ENCODE measurements at places on chromosomes 12 and 14.

- no peak for DNase-seq
These were observed 8.4 kb downstream of the HOXC8 start for GRCh38 chr12:54017027-54017788.

DNA sequence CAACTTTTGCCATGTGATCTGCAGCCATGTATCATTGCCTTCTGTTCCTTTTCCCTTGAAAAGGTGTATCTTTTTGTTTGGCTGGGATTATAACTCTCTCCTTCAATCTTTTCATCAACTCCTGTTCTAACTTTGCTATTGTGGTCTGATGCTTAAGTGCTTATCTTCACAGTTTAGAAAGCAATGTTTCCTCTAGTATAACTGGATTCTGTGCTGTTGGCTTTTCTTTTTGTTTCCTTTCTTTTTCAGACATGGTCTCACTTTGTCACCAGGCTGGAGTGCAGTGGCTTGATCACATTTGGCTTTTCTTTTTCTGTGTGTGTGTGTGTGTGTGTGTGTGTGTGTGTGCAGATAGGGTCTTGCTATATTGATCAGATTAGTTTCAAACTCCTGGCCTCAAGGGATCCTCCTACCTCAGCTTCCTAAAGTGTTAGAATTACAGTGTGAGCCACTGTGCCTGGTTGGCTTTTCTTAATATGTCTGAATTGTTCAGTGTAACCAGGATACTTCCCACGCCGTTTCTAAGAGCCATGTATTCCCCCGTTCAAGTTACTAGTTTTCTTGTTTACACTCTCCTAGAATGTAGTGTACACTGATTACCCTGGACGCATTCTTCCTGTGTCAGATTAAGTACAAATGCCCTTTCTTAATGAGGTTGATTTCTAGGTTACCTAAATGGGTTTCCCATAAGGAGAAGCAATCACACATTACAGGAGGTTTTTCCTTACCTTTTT, 35.5 kb downstream of the JAG2 start:
- DNase-seq: no peak

- DNase-seq: no peak
These were observed 83.8 kb downstream of the SLC38A6 start for GRCh38 chr14:61064856-61065255.

DNA sequence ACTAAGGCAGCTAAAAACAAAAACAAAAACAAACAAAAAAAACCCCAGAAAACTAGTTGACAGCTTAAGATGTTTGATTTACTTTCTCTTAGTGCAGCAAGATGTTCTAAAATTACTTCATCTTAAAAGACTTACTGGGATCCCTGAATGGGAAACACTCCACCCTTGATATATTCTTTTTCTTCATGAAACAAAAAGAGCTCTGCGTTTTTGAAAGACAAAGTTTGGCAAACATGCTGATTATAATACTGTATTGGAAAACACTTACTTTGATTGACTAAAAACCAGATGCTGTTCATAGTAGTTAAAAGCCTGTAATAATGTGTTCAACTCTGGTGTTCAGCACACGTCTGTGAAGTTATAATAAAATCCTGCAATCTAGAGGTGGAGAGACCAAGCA, 136.8 kb downstream of the SRGAP1 start:
- no peak for DNase-seq

DNA sequence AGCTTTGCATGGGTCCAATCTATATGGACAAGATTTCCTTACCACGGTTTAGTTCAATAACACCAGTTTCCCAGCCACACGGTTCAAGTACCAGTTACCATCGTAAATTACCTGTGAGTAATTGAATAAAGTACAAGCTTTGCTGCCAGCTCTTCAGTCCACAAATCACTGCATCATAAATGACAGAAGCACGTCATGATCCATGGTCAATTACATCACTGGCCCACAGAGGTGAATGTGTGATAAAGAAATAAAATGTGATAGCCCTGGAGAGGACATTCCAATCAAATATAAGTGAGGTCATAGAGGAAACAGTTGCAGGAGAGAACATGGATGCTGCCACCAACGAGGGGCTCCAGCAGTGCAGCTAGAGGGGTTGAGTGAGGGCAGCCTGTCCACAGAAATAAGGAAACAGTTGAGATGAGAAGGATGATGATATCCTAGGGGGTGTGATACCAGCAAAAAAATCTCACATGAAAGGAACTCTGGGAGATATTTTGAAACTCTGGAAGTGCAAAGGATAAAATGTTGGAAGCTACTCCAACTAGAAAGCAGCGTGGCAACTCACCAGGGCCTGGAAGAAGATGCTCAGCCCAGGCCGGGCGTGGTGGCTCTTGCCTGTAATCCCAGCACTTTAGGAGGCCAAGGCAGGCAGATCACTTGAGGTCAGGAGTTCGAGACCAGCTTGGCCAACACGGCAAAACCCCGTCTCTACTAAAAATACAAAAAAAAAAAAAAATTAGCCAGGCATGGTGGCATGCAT, 5.8 kb upstream of the DYNC1H1 start:
- DNase-seq: no peak

DNA sequence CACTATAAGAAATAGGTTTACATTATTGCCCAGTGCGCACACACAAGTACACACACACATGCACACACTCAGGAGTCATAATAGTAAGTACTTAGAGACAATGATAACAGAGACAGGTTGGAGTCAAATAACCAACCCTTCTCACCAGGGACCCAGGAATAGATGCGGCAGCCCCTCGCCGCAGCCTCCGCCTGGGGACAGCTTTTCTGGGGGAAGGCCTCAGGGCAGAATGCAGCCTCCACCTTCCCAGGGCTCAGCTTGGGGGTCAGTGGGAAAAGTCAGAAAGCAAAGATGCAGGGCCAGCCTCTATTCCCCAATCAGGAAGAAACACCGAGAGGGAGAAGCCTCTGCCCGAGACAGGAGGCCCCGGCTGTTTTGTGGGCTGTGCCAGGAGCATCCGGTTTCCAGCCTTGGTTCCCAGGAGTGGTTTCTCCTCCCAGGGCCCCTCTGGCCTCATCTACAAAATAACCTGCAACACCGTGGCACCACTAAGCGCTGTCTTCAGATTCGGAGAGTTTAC, 23.4 kb upstream of the EIF5 start:
- no peak for DNase-seq

- no peak for DNase-seq
These were observed 9.9 kb downstream of the STAB2 start for GRCh38 chr12:103596981-103597380.

GRCh38 chr12:71164568-71165197, 6.9 kb upstream of the TSPAN8 start:
- no peak for DNase-seq

DNA sequence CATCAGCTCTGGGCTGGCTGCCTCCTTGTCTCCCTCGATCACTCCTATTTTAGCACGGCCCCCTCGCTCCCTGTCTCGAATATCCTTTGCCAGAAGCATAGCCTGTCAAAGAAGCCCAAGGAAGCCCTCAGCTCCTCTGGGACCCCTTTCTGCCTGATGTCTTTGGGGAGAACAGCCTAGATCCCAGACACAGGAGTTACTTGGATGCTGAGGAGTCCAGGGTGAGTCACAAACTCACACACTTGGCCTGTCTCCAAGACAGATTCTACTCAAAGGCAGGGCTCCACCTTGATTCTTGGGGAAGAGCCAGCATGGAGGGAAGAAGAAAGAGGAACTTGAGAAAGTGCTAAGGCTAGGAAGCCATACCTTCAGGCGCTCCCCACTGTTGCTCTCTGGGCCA, 8.1 kb downstream of the AVIL start:
- no peak for DNase-seq

GRCh38 chr14:59316151-59316830, 127.8 kb downstream of the DAAM1 start:
- DNase-seq: no peak

DNA sequence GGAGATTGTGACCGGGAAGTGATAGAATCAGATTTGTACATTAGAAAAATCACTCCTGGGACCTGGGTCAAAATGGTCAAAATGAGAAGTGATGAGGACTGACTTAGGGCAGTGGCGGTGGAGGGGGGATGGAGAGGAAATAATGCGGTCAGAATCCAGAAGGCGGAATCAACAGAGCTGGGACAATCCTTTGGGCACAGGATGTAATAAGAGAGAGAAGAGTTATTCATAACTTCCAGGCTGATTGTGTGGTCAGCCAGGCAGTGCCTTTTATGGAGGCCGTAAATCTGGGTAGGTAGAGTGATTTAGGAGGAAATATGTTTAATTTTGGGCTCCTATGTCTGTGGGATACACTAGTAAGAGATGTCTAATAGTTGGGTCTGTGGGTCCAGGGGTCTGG, 21.6 kb downstream of the FBXL14 start:
- DNase-seq: no peak

- no peak for DNase-seq
These were observed 9.5 kb downstream of the CEP290 start for GRCh38 chr12:88132392-88132791.

DNA sequence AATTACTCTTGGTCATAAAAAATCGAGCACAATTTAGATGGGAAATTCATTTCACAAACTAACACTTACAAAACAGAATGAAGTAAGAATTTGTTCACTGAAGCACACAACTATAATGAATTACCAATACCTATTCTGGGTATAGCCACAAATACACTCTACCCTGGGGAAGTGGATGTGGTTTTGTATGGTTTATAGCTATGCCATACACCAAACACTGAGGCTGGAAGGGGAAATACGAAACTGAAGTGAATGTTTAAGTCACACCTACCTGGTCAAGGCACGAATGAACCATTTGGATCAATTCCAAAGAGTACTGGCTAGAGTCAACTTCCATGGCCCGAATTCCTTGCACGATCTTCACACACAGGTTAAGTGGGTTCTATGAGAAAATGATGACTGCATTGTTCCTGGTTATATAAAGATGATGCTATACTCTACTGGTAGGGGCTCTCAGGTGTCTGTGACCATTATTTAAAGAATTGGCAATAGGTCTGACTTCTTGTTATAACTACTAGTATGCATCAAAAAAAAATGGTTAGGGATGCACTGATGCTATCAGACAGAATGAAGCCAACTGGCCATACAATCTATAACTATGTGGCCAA, 12.8 kb downstream of the NEK9 start:
- DNase-seq: no peak

DNA sequence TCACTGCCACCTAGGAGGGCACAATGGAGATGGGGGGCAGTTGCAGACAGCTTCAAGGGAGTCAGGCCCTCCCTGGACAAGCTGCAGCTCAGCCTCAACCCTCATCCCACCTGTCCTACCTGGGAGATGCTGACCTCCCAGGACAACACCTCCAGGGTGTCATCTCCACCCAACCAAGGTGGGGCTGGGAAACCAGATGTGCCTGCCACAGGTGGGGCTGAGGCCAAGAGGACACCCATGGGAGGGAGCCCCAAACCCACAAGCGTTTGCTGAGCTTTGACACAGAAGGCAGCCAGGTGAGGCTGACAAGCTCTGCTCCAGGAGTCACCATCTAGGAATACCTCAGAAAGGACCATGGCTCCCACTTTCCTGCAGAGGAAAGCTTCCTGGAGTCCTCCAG, 31.5 kb downstream of the ZFP36L1 start:
- no peak for DNase-seq

- no peak for DNase-seq
These were observed 206.8 kb upstream of the BCL2L14 start for GRCh38 chr12:11863988-11864387.

DNA sequence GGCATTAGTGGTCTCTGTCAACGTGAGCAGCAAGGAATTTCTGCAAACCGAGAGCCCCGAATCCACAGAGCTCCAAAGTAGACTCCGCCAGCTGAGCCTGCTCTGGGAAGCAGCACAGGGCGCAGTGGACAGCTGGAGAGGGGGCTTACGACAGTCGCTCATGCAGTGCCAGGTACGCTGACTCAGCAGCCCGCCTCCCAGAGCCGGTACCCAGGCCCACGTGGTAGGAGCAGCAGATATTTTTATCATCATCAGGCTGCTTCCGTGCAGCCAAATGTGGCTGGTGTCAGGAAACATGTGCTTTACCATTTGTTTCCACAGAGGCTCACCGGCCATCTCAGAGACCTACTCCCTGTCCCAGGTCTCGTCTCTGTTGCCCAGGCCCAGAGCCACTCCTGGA, 73.7 kb downstream of the ESR2 start:
- DNase-seq: no peak

- DNase-seq: no peak
These were observed 21.4 kb downstream of the SYNE3 start for GRCh38 chr14:95495076-95495475.

GRCh38 chr12:89162589-89163261, 189.6 kb downstream of the DUSP6 start:
- DNase-seq: no peak

DNA sequence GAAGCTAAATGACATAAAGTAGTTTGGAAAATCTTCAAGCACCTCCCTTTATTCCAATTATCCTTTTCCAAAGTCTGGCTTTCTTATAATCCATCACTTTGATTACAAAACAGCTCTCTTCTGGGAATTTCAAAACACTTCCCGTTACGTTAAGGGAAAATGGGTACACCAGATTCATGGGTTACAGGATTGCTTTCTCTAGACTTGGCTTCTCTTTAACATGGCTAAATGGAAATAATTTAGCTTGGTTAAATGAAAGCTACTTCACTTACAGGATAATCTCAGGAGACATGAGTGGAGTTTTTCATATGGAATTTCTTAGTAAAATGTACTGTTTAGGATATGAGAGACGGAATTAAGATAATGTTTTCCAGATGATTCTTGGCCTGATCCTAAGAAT, 14.7 kb downstream of the GSTZ1 start:
- DNase-seq: no peak

DNA sequence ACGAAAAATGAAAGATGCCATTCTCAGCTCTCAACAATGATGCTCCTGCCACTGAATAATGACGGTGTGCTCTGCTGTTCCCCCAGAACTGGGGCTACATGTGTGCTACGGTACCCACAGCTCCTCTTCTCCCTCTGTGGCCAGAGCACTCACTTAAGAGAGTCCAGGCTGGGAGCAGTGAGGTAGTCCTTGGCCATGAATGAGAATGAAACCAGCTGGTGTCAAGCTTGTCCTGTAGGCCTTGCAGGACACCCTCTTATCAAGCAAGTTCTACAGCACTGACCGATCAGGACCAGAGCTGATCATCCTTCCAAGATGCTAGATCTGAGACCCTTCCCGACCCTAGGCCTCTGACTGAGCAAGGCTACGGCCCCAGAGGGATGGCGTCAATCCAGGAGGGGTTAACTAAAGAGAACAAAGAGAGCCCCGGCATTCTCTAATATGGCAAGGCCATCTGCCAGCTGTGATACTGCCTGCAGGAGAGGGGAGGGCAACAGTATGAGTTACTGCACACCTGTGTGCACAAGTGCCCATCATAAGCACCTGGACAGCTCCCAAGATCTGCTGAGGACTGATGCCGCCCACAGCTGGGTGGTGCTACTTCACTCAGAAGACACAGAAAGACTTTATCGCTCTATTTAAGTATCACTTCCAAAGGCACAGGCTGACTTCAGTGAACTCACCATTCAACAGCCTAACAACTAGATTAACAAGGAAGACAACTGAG, 30.5 kb downstream of the APPL2 start:
- no peak for DNase-seq

DNA sequence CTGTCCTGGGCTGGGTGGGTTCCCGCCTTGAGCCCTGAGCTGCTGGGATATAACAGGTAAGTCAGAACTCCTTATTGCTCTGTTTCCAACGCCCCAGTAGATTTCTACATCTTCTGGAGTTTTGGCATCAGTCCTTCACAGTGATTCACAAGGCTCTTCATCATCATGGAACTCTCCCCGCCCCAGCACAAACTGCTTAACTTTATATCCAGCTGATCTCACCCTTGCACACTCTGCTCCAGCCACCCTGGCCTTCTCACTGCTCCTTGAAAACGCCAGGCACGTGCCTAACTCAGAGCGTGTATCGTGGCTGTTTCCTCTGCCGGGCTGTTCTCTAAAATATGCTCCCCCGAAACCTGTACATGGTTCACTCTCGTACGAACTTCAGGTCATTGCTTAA, 264.9 kb downstream of the NOVA1 start:
- DNase-seq: no peak
